Activated T-helper 1 cell treated with Interleukin-2 at 50 U/mL for 16 hours (primary cell): ENCODE measurements at places on chromosomes 7 and 10.
A peak's percentile ranks its signal among the peaks of the same experiment; 100 is the strongest.

DNA sequence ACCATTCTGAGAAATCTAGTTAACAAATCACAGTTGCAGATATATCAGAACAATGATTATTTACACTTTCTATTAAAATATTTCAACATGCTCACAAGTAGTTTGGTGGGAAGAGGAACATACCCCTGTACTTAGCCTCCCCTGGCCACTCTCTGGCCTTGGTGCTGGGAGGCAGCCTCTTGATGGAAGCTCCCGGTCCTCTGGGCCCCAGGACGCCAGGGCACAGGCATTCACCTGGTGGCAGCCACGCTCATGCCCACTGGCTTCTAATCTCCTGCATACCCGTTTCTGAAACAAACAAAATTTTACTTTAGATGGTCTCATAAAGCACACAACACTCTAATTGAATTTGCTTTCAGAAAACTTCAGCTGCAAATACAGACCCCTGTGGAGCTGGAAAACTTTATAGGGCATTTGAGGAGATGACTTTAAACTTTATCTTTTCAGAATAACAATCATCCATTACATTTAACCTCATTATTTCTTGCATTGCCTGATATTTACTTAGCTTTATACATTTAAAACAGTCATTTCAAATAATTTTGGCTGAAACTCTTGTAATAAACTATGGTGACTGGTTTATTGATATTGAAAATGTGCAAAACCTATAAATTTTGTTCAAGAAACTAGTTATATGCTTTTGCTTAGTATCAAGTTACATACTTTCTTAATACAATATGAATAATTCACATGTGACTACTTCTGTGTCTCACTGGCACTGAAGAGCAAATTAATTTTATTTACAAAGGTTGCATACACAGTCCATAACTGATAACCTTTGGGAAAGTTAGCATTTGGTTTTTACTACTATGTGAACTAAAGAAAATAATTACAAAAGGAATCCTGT lies 30.8 kb downstream of the C10orf143 start:
- DNase-seq = no peak

DNA sequence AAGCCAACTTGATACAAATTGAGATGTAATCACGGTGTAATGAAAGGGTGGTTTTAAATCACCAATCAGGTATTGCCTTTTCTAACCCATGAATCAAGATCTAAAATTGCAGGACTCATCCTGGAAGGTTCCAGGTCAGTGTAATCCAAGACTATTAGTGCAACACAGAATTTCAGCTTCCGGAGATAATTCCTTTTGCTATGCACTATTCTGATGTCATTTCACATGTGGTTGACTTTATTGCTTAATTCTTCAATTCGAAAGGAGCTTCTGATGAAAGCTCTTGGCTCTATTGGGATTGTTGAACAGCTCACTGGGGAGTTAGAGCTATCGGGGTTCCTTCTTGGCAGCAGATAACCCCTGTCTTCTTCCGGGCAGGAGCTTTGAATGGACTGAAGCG lies 147.4 kb upstream of the INSYN2A start:
- DNase-seq = no peak

DNA sequence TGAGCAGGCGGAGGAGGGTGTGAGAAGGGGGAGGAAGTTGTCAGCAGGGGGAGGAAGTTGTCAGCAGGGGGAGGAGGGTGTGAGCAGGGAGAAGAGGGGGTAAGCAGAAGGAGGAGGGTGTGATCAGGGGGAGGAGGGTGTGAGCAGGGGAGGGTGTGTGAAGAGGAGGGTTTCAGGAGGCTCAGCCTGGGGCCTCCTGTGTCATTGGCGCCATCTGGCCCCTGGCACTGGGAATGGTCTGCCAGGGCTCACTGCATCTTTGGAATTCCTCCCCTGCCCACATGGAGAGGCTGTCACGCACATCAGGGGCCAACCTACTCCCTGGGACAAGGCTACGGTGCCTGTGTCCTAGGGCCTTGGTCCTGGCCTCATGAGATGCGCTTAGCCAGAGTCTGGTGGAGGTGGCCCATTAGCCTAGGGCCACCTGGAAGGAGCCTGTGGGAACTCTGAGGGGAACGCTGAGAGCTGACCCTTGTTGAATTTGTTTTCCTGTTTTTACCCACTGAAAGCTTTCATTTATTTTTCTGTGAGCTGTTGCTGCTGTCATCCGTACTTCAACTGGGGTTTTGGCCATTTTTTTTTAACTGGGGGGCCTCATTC lies 18.0 kb downstream of the CAMK2B start:
- no peak for DNase-seq

- DNase-seq = no peak
These were observed 25.2 kb downstream of the IRF5 start for GRCh38 chr7:128962899-128963298.

- DNase-seq = no peak
These were observed 20.0 kb downstream of the KCNH2 start for GRCh38 chr7:150958062-150958552.

GRCh38 chr7:141884539-141885225 lies 31.5 kb upstream of the OR9A4 start:
- no peak for DNase-seq

DNA sequence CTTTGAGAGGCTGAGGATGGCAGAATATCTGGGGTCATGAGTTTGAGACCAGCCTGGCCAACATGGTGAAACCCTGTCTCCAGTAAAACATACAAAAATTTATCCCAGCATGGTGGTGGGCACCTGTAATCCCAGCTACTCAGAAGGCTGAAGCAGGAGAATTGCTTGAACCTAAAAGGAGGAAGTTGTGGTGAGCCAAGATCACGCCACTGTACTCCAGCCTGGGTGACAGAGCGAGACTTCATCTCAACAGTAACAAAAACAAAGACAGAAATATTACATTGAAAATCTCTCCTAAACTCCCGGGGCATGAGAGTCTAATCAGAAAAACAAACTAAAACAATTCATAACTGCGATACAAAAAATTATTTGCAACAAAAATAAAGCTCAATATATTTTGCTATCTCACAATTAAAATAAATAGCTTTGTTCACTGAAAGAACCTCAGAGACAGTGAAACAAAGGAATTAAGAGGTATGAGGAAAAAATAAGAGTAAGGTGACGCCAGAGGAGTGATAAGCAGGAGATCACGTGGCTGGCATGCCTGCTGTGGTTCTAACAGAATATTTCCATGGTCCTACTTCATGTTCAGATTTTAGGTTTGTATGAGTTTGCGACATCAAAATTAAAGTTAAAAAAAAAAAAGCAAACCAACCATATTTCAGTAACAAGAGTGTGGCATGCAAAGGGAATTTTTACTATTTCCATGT lies 527.7 kb upstream of the POM121L12 start:
- DNase-seq = no peak

- peak; percentile 66 for DNase-seq
These were observed 49.8 kb downstream of the PRKCQ start for GRCh38 chr10:6530211-6530840.

DNA sequence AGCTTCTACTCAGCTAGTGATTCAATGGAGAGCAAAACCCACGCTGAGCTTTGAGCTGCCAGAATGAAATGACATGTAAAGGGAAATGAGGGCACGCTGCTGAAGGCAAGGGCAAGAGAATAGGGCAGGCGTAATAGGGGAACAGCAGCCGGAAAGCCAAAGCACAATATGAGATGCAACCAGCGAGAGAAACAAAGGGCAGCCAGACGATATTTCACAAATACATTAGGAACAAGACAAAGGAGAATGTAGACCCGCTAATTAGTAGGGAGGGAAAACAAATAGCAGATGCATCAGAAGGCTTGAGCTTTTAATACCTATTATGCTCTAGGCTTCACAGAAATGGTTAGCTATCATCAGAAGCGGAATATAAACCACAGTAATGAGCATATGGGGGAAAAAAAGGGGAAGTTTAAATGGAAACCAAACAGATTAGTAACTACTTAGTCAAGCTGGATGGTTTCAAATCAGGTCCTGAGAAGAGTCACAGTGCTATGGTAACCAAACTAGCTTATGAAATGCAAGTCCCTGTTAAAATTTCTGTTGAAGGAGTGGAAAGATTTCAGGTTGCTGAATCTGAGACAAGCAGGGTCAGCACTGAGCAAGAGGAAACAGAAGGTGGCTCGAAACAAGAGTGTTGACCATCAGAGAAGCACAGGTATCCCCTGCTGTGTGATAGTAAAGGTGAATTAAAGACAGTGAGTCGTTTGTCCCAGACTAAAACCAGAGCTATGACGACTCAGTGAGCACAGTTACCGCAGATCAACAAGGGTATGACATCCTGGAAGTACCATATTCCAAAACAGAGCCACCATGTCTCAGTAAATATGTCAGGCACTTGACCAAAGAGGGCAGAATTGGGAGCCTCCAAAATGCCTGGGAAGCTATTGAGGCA lies 496.9 kb upstream of the CELF2 start:
- no peak for DNase-seq

- no peak for DNase-seq
These were observed 13.0 kb downstream of the AQP1 start for GRCh38 chr7:30924624-30925023.

GRCh38 chr7:151405588-151405987 lies 4.2 kb downstream of the WDR86 start:
- no peak for DNase-seq

DNA sequence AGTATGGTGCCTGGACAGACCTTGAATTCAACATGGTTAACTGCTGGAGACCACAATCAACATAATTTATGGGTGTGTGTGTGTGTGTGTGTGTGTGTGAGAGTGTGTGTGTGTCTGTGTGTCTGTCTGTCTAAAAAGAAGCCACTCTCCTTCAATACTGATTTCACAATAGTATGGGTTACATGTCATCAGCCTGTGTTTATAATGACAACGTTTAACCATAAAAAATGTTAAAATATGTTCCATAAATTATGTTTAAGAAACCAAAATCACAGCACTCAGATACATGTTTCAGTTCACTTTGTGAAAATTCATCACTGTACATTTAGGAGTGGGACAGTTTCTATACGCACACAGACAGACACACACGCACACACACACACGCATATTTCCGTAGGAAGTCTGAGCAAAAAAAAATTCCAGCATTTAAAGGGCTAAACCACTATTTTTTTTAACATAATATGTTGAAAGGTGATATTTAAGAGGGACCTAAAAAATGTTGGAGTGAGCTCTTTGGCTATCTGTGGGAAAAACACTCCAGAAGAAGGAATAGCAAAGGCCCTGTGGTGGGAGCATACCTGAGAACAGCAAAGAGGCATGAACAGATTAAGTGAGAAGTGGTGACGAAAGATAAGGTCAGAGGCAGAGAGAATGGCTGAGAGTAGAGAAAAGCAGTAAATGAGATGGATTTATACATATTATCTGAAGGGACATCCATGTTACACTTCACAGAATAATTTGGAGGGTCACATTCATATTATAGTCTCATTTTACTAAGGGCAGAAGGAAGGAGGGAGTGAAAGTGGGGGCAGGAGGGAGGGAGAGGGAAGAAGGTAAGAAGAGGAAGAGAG lies 10.9 kb downstream of the PDZD8 start:
- DNase-seq = no peak

DNA sequence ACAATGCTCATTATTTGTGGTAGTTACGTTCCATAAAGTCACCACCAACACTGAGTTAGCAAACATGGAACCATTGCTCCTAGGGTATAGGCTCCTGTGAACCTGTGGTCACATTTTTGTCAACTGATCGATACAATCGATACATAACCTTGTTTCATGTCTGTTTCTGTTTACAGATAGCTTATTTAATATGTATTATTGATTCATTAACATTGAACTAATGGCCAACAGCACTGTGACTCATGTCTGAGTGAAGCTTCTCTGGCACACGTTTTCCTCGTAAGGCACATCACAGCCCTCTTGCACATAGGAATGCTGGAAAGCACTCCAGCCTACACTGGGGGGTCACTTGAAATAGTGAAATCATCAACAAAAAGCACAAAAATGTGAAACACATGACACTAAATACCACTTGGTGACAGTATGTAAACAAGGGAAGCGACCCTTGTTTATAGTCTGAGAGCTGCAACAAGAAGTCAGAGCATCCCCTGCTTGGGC lies 27.0 kb downstream of the GHRHR start:
- no peak for DNase-seq

GRCh38 chr10:125936331-125936730 lies 40.0 kb downstream of the FANK1 start:
- DNase-seq = no peak

GRCh38 chr7:81714306-81714705 lies 55.5 kb downstream of the HGF start:
- DNase-seq = no peak

DNA sequence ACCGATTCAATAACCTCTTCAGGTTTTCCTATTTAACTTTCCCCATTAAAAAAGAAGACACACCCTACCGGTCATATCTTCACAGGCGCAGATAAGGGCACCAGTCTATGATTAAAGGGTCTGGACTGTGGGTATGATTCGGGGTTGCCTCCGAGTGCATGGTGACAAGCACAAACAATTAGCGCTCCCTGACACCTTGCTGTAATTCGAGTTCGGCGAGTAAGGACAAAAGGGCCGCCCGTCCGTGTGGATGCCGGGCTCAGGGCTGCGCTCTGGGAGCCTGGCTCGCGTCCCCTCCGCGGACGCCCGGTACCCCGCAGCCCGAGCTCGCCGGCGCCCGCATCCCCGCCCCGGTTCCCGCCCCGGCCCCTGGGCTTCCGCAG lies 111.9 kb upstream of the RHEB start:
- DNase-seq = peak; percentile 0

DNA sequence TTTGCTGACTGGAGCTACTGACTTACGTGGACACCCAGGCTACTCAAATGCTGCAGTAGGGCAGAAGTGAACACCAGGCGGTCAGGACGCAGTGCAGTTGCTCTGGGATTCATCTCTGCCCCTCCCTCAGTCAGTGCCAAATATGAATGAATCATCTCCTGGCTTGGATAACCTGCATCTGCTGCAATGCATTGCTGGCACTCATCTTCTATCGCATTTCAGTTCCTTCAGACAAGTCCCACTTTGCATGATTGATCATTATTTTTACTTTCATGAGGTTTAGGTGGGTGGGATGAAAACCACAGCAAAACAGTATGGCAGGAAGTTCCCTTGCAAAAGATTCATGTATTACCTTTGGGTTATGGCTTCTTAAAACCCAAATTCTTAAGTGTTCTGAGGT lies 224.6 kb upstream of the NRP1 start:
- no peak for DNase-seq

GRCh38 chr10:2957785-2958184 lies 109.6 kb upstream of the PFKP start:
- no peak for DNase-seq

GRCh38 chr10:926075-926698 lies 5.3 kb downstream of the LARP4B start:
- DNase-seq = no peak

DNA sequence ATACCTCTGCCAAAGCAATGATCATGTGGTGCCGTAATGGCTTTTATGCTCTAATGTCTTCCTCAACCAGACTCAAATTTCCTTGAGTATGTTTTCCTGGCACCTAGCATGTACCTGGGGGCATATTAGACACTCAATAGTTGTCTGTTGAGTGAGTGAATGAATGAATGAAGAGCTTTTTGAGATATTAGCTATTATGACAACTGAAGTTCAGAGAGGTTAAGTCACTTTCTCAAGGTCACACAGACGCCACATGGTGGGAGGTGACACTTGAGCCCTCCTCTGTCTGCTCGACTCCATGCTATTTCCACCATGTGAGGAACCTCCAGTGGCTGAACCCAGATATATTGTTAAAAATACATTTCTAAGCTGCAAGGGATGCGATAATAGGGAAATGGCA lies 132.1 kb downstream of the PRPF18 start:
- no peak for DNase-seq

- DNase-seq = no peak
These were observed 560.2 kb downstream of the CALN1 start for GRCh38 chr7:71851776-71852498.
